Gastroesophageal sphincter (tissue), 4 donors: ENCODE measurements at places on chromosomes 2 and 18.
A peak's percentile ranks its signal among the peaks of the same experiment; 100 is the strongest.

DNA sequence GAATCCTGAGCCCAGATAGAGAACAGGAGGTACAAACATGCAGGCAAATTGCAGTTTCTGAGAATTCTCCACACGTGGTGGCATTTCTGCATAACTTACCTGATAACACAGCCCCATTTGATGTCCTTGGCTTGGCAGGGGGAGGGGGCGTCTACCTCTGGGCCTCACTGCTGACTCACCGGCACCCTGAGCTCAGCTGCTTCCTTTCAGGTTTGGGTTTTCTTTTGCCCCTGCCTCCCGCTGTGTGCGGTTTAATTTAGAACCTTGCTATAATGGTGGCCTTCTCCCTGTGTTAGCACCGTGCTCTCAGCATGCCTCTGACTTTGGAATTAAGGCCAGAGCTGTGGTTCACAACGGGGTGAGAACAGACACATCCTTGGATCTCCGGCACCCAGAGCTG lies 4.4 kb downstream of the CTIF start:
- ATAC-seq = no peak

DNA sequence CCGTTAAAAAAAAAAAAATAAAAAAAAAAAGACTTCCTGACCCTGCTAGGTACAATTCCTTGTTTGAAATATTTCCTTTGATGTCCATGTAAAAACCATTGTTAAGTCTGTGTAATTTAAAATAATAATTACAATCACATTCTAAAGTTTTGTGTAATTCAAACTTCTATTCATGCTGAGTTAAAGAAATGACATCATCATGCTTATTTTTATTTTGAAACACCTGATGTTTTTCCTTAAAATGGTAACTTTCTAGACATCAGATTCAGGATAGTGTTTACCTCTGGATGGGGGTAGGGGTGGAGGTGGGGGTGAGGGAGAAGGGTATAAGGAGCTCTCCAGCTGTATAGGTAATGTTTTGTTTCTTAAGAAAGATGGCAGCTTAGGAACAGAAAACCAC lies 92.8 kb downstream of the ADCYAP1 start:
- ATAC-seq = no peak

GRCh38 chr2:46329803-46330775 lies 32.9 kb downstream of the EPAS1 start:
- ATAC-seq = no peak

DNA sequence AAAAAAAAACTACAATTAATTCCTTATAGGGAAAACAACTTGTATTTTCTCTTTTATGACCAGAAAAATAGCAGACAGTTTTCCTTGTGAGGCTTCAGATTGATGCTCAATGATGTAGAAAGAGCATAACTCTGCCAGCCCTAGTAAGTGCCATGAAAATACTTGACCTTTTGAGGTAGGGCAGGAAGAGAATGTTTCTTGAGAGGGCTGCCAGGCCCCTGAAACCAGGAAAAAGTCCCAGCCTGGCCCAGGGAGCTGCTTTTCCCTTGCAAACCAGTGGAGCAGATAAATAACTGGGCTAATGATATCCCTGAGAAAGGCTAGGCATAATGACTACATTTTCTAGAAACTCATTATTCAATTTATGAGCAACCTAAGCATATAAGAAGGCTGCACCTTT lies 126.8 kb downstream of the SLC8A1 start:
- no peak for ATAC-seq

GRCh38 chr2:13524492-13524891 lies 807.8 kb downstream of the TRIB2 start:
- ATAC-seq = no peak

GRCh38 chr2:220296174-220296573 lies 668.7 kb downstream of the SLC4A3 start:
- ATAC-seq = no peak

DNA sequence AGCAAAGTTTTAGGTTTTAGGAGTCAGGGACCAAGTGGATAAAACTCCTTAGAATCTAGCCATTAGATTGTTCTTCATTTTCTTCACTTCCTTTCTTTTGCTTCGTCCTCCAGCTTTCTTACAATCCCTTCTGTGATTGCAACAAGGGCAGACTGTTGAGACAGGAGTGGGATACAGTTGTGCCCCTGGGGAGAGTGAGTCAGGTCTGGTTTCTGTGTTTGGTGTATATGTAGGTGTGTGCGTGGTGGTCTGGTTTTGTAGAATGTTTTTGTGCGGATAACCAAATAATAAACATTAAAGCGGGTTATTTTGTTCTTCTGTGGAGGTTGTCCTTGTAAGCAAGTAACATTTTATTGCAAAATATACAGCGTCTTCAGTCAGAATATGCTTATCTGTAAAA lies 7.3 kb downstream of the INSIG2 start:
- no peak for ATAC-seq

GRCh38 chr2:216692636-216693413 lies 2.5 kb downstream of the IGFBP5 start:
- peak; percentile 41 for ATAC-seq

DNA sequence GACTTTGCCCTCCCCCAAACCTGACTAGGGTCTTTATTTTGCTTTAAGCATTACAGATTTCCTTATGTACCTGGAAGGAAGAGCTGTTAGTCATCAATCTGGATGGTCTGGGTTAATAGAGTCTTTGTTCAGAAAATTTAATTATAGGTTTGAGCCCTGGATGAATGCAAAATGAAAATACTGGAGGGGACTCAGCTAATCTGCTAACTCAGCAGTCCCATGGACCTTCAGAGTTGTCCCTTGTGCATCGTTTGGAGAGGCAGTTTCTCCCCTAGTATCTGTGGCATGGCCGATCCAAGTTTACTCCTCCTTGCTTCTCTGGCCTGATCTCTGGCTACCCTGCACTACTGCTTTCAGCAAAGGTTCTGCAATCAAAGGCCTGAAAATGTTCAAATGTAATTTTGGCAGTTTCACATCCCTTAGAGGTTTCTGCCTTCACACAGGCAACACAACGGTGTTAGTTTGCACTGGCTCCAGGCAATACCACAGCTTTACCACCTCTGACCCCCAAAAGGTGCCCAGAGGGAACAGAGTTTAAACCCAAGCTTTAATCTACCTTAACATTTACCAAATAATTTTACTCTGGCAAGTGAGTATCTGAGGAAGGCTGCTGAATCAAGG lies 134.3 kb downstream of the THADA start:
- ATAC-seq = no peak

GRCh38 chr18:53380063-53380639 lies 844.3 kb downstream of the MBD2 start:
- ATAC-seq = no peak

DNA sequence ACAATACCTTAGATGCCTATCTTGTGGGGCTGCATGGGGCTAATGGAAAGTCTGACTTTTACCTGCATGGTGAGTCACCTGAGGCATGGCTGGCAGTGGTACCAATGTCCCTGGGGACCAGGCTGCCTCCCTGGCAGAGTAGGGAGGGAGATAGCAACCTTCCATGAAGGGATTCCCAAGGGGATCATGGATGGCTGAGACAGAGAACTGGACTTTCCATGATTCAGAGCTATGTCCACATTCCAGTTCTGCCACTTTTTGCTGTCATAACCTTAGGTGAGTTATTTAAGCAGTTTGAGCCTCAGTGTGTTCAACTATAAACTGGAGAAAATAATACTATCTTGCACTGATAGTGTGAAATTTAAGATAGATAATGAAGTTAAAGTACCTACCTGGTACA lies 178.6 kb downstream of the SETBP1 start:
- no peak for ATAC-seq

- peak; percentile 43 for ATAC-seq
These were observed 172.6 kb upstream of the BCL2L11 start for GRCh38 chr2:110948027-110948674.

- ATAC-seq = no peak
These were observed 6.9 kb downstream of the CDH20 start for GRCh38 chr18:61340148-61340547.

DNA sequence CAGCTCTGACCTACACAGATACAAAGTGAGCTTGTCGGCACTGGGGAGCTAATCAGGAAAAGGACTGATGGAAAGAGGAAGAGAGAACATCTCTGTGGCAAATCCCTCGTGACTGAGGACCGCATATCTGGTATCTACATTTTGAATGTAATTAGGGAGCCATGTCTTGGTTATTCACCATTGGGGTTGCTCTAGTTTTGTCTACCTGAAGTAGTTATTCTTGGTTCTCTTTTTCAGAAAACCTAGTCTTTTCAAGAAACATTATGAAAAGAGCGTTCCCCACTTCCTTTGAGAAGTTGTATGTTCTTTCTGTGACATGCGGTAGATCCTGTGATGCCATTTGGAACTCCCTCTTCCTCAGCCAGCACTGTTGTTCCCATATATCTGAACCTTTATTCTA lies 104.4 kb downstream of the DOCK10 start:
- no peak for ATAC-seq

DNA sequence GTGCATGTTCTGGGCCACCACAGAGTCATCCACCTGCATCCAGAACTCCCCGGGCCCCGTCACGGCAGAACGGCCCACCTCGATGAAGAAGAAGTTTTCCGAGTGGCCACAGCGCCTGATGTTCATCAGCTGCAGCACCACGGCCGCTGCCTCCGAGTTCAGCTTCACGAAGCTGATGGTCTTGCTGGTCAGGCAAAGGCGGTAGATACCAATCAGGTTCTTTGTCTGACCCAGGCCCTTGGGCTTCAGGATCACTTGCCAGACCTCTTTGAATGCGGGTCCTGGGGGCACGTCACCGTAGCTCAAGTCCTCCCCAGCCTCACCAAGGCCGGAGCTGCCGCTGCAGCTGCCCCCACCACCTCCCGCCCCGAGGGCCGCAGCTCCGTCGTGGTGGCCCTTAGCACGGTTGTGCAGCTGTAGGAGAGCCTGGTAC lies 1.6 kb downstream of the IRS1 start:
- ATAC-seq = no peak

DNA sequence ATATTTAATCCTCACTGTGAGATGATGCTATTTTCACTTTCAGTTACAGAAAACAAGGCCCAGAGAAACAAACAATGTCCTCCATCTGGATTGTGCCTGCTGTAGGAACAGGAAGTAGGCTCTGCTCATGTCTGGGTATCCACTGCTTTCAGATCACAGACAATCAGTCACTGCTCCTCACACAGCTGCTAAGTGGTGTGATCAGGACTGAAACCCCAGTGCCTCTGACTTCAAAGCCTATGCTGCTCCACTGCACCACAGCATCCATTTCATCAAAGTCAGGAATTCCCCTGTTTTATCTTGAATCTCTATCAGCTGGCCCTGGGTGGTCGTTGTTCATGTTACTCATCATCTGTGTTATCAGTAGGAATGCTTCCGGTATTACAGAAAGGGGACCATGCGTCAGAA lies 303.8 kb upstream of the TRIB2 start:
- no peak for ATAC-seq

DNA sequence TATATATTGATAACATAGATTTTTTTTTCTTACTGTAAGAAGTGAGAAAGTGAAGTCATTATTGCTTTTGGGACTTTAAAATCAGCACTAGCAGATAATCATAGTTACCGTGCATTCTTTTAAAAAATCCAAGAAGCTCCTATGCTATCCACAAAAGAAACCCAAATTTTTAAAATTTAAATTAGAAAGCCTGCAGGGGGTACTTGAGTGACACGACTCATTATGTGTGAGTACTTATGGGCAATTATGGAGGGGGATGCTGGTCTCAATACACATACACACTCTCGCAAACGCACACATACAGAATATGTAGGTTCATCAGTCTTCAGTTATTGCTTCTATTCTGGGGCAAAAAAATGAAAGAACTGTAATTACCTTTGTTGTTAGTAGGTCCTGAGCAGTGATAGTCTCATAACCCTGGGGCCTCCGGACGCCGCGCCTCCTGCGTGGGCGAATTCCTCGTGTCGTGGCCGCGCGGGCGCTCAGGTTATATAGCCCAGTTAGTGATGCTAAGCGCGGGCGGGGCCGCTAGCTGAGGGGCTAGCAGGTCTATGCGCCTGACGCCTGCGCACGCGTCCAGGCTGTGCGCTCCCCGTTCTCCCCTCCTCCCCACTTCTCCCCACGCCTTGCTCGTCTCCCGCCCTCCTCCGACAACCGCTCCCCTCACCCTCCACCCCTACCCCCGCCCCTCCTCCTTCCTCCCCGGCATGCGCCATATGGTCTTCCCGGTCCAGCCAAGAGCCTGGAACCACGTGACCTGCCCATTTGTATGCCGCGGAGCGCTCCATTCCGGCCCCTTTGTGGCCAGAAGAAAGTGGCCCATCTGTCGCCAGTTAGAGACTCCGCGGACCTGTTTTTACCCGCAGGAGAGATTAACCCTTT lies at the start of gene NEUROD1:
TSS of gene NEUROD1 (minus strand) at position 463 of the 882 bp plus-strand sequence. CDS start 1,657 bp downstream, outside the sequence.
- ATAC-seq = no peak

- no peak for ATAC-seq
These were observed 21.9 kb downstream of the FER1L5 start for GRCh38 chr2:96664366-96664925.
